Parietal lobe (tissue), 2 donors: ENCODE measurements at places on chromosomes 3 and 15. TPM values are rescaled to one million over a fixed set of nuclear protein-coding genes. Genes with fewer than 3 reads are reported as not detected.

ZDHHC23 gene
- total RNA-seq: 18.8 TPM

ZNF662 gene
- 35.7 TPM for total RNA-seq

FEZF2 gene
- total RNA-seq: 19.1 TPM

MNS1 gene
- total RNA-seq: 2.8 TPM
